ENCODE measurements at places on chromosomes 3 and 15.

- DNase-seq, result no peak
These were observed 16.1 kb downstream of the FGF7 start for GRCh38 chr15:49438962-49439631.

DNA sequence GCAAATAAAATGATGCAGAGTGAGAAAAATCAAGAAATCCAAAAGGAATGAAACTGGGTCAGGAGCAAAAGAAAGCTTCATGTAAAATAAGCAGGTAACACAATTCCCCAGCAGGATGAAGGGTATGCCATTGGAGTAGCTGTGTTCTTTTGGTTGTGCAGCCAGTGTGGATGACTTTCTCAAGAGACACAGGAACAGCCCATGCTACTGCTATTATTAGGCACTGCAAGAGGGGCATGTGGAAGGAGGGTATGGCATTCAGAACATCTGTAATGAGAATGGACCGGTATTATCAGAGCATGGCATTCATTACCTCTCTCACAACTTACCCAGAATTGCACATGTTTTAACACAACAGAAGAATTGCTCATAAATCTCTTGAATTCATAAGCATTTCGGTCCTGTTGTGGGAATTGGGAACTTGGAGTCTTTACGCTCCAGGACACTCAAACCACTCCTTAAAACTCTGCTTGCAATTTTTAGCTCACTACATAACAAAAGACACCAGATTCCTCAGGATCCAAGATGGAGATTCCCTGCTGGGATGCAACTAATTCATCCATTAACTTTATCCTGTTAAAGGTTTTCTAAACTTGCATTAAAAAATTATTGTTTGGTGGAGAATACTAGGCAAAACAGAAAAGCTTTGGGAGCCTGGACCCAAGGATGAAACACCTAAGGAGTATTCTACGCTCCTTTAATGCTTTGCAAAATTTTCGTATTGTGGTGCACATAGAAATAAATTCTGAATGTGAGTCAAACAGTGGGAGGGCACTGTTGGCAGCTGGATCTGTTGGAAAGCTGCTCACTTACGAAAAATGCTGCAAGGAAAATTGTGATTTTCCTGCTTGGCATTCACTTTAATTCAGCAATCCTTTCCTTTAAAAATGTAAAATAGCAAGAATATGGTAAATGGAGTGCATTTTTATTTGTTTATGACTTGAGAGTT is 34.6 kb upstream of the CDIN1 start:
- no peak for DNase-seq

GRCh38 chr3:94069194-94069813 is 6.4 kb downstream of the NSUN3 start:
- DNase-seq, result no peak

DNA sequence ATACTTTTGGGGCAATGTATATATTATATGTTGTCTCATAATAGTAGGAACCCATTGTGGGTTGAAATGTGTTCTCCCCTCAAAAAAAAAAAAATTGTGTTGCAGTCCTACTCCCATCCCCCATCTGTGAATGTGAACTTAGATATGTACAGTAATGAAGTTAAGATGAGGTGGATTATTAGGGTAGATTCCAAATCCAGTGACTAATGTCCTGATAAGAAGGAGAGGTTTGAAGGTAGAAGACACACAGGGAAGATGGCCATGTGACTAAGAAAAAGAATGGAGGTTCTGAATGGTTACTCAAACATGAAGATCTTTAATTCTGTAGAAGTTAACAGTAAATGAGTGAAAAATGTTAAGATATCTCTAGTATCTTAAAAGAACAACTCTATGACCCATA is 3.0 kb upstream of the ATOSA start:
- DNase-seq, result no peak

GRCh38 chr3:72812201-72812600 is 36.0 kb downstream of the SHQ1 start:
- DNase-seq, result no peak

DNA sequence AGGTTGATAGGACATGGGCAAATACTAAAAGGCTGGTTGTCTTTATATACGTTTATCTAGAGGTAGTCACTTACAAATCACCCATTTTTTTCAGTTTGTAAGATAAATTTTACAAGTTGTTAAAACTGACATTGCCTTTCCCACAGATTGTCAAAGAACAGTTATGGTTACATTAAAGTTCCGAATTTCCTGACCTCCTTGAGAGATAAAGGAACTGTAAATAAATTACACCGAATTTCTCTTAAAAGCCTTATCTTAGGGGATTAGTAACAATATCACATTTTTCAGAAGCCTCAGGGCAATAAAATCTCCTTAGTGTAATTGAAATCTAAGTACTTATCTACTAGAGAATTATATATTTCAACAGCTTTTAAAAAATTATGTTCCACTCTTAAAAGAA is 49.5 kb downstream of the ZPLD1 start:
- DNase-seq, result no peak

DNA sequence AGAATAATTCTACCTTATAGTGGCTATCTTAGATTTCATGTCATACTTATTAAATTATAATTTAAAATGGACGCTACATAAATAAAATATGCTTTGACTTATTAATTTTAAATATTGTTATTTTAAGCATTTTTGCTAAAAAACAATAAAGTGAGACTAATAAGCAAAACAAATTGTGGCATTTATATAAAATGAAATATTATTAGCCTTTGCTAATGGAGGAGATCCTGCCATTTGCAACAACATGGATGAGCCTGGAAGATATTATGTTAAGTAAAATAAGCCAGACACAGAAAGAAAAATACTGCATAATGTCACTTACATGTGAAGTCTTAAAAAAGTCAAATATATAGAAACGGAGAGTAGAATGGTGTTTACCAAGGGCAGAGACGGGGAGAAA is 54.8 kb upstream of the PIK3R4 start:
- DNase-seq, result no peak

- peak; percentile 19 for DNase-seq
These were observed 111.2 kb downstream of the LSM3 start for GRCh38 chr3:14289590-14290461.

DNA sequence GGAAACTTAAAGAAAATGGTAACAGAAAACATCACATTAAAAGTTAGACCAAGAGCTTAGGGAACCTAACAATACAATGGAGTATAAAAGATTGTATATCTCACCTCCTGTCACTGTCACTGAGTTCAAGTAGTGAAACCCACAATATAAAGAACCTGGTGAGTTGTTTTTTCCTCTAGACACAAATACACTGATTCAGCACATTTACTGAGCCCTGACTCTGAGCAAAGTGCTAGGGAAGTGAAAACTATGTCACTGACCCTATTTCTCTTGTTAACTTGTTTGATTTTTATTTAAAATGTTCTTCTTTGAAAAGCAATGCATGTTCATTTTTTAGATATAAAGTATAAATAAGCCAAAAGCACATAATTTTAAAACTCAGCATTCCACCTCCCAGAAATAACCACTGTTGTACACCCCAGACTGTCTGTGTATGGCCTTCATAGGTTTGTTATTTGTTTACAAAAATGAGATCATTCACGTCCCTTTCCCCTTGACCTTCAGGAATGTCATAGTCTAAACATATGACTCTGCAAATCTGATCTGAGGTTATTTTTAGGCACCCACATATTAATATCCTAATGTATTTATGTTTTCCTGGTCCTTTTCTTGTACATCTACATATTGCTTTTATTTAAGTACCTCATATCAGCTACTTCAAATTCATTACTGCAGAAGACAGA is 69.2 kb upstream of the CSTA start:
- DNase-seq, result no peak

GRCh38 chr3:13477943-13478342 is 2.2 kb upstream of the HDAC11 start:
- no peak for DNase-seq

- no peak for DNase-seq
These were observed 403.3 kb downstream of the LPP start for GRCh38 chr3:188557235-188557634.

DNA sequence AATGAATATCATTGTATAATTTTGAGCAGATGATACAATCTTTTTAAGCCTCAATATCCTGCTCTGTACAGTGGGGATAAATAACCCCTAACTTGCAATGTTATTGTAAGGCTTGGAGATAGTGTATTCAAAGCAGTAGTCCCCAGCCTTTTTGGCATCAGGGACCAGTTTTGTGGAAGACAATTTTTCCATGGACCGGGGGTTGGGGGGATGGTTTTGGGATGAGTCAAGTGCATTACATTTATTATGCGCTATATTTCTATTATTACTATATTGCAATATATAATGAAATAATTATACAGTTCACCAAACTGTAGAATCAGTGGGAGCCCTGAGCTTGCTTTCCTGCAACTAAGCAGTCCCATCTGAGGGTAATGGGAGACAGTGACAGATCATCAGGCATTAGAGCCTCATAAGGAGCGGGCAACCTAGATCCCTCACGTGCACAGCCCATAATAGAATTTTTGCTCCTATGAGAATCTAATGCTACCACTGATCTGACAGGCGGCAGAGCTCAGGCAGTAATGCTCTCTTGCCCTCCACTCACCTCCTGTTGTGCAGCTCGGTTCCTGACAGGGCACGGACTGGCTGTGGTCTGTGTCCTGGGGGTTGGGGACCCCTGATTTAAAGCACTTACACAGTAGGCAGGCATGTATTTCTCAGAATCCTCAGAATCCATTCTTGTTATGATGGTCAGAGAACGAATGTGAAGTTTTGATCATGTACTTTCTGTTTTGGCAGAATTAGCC is 102.2 kb downstream of the PTPRG start:
- no peak for DNase-seq

DNA sequence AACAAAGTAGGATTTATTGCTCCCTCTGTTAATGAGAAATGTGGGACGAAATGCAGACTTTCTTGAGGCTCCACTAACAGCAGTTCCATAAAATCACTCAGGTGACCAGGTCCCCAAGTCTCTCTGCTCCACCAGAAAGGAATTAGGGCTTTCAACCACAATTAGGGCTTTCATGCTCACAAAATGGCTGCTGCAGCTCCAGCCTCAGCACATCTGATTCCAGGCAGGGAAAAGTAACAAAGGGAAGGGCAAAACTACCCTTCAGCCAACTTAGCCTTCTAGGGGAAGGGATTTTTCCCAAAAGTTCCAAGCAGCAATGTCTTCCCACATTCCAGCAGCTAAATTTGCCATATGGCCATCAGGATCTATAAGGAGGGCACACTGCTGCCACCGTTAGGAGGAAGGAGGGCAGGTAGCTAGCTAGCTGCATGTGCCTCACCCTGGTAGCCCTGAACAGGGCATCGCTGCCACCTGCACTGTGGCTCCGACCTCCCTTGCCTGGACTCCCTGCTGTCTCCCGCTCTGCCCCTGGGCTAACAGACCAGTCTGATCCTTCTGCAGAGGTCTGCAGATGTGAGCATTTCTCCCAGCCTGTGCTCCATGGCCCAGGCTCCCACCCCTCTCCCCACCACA is 12.8 kb downstream of the CFAP100 start:
- no peak for DNase-seq

DNA sequence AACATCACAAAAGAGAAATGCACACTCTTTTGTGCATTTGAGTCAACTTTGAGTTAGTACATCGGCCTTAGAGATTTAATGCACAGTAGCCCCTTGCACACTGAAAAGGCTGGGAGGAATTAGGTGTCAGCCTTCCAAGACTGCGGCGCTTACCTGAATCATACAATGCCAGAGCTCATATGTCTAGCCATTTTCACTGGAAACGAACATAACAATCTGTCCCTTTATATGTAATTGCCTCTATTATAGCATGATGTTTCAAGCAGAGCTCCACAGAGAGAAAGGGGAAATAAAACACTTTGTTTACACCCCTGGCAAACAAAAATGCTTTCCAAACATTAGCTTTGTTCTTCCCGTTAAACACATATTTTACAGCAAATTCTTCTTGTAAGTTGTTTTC is 315.7 kb upstream of the SLCO3A1 start:
- no peak for DNase-seq

DNA sequence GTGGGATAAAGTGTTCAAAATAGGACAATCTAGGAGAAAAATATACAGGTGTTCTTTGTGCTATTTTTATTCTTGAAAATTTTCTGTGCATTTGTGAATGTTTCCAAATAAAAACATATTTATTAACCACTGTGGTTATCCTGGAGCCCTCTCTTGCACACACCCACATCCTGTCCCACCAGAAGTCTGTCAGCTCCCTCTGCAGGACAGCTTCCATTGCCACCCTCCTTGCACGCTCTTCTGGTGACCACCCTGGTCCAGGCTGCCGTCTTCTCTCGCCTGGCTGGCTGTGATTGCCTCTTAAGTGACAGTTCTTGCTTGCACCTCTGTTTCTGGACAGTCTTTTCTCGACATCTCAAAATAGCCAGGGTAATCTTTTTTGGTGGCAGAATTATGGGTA is 394.0 kb downstream of the LRTM1 start:
- DNase-seq, result no peak

- no peak for DNase-seq
These were observed 151.8 kb downstream of the MYRIP start for GRCh38 chr3:39961230-39961629.

GRCh38 chr3:193845144-193845543 is 252.1 kb downstream of the OPA1 start:
- DNase-seq, result no peak

DNA sequence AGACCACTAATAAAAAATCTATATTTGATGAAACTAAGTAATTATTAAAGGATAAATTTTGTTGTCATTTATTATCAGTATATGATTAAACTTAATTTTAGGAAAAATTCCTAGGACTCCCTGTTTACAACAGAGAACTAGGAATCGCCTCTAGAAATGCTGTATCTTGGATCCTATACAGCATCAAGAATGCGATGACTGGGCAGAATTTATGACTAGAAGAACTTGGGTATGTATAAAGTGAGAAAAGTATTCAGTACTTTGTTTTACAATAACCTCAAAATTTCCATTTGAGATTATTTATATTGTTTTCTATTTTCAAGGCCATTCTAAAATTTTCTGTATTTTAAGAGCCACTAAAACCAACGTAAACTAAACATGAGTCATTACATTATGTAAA is 82.3 kb upstream of the AGTR1 start:
- no peak for DNase-seq

GRCh38 chr3:23739536-23739935 is 66.2 kb upstream of the UBE2E1 start:
- DNase-seq, result no peak

- DNase-seq, result no peak
These were observed 7.4 kb downstream of the ZNF589 start for GRCh38 chr3:48248095-48248850.

- DNase-seq, result no peak
These were observed 323.0 kb upstream of the UMPS start for GRCh38 chr3:124407260-124407659.

- DNase-seq, result no peak
These were observed 172.6 kb downstream of the RBMS3 start for GRCh38 chr3:29453284-29454001.

GRCh38 chr15:92402751-92403150 is 9.1 kb downstream of the ST8SIA2 start:
- DNase-seq, result no peak

- DNase-seq, result no peak
These were observed 41.4 kb upstream of the THBS1 start for GRCh38 chr15:39539466-39539865.

DNA sequence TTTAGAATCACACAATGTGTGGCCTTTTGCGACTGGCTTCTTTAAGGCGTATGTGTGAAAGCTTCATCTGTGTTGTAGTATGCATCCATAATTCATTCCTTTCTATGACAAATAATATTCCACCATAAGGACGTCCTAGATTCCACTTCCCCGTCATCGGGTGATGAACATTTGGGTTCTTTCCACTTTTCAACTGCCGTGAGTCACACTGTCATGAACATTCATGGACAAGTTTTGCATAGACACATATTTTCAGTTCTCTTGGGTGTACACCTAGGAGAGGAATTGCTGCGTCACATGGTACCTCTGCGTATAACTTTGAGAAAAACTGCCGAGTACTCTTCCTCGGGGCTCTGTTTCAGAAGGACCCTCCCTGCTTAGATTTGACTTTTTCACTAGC is 97.3 kb downstream of the TOP2B start:
- DNase-seq, result no peak
